ENCODE measurements at places on chromosomes 3 and 15.
A peak's percentile ranks its signal among the peaks of the same experiment; 100 is the strongest.

GRCh38 chr3:24614359-24614758, 119.7 kb upstream of the THRB start:
- DNase-seq, result no peak

- no peak for DNase-seq
Observed at GRCh38 chr3:127192576-127193232, at the start of gene PRR23E. PRR23E (plus strand) TSS chr3:127193131; CDS start chr3:127196686, 3,555 bp downstream.

DNA sequence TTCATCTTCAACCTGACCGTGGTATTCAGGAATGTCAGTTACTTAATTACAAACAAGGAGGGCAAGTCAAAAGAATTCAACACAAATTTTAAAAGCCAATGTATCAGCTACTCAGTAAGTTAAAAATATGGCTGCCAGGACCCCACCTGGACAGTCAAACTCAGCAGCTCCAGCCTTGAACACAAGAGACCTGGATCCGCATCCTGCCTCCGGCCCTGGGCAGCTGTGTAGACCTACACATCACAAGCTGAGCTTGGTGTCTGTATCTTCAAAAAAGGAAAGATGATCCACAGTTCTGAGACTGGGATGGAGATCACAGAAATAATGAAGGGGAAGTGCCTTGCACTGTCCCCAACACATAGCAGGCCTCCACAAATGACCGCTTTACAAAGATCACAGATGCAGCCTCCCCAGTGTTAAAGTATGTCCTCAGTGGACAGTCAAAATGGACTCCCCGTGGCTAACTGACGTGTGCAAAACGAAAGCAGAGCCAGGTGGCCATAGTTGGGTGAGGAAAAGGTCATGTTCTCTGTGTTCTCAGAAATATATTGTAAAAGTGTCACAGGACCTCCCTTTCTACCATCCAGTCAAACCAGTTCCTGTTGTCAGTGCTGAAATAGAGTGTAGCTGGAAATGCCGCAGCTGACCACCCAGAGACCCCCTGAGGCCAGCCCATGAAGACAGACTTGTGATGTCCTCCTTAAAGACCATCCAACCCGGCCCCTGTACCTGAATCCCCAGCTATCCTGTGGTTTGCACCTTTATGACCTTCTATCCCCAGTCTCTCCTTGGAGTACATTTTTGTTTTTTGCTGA, 168.5 kb upstream of the NSMCE3 start:
- DNase-seq, result no peak

GRCh38 chr3:57052662-57053061, 7.8 kb upstream of the SPATA12 start:
- no peak for DNase-seq

- peak; percentile 19 for DNase-seq
Observed at GRCh38 chr3:110246796-110247376, 824.7 kb upstream of the NECTIN3 start.

- no peak for DNase-seq
Observed at GRCh38 chr3:105700575-105700974, 168.2 kb downstream of the CBLB start.

- no peak for DNase-seq
Observed at GRCh38 chr3:127217596-127218453, 24.9 kb downstream of the PRR23E start.

Measured in cardiac muscle cell (in vitro differentiated cells and primary cell).